ENCODE measurements at places on chromosomes 2 and 18.

GRCh38 chr2:172877826-172878225, 142.2 kb downstream of the RAPGEF4 start:
- no peak for DNase-seq

DNA sequence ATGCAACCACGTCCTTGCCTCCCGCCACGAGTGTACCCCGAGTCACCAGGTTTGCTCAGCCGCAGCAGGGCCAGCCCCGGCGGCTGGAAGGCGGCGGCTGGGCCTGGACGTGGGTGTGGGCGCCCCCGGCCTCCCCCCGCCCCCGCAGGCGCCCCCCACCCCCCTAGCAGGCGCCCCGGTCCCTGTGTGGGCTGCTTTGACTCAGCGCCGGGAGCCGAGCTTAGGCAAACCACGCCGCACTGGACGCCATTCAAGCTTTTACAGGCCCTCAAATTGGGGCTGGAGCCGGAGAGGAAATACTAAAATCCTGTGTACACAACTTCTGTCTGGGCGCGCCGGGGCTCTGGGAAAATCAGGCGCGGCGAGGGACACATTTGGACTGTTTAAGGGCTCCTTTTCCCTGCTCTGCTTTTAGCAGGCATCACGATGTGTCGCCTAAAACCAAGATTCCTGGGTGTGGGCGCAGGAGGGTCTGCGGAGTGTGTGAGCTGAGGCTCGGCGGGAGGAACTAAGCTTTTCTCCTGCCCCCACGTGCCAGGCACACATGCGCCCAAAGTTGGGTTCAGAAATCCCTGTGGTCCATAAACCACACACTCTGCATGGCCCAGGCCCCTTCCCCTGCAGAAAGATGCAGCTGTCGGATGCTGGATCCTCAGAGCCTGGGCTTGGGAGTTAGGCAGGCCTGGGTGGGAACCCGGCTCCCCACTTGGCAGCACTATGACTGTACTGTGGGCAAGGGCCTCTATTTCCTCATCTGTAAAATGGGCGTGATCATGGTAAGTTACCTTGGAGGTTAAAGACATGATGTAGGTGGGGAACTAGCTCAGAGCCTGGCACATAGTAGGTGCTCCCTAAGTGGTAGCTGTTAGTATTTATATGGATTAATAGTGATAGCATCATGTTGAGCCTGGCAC, 57.6 kb downstream of the ATOH8 start:
- no peak for DNase-seq

DNA sequence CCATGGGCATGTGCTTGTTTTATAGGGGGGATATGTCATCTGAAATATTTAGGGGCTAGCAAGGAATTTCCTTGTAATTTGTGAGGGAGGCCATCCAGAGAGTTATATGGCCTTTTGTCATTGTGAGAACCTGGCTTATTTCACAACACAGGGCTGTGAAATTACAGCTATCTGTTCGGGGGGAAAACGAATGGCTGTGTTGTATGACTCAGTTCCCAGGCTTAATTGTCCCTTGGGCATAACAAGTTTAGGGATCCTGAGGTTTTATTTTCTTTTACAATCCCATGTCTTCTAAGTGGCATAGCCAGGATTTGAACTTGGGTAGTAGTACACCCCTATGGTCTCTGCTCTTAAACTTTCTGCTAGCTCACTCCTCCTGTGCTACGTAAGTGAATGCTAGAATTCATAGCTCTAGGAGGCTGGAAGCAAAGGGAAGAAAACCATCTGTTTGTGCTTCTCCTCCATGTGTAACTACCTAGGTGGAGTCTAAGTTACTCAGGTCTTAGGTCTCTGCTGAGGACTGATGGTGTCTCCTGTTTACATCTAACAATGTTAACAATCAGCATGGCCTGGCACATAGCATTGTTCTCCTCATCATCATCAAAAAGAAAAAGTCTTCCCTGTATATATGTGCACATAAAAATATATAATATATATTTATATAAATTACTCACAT, 53.8 kb downstream of the SKA1 start:
- no peak for DNase-seq

DNA sequence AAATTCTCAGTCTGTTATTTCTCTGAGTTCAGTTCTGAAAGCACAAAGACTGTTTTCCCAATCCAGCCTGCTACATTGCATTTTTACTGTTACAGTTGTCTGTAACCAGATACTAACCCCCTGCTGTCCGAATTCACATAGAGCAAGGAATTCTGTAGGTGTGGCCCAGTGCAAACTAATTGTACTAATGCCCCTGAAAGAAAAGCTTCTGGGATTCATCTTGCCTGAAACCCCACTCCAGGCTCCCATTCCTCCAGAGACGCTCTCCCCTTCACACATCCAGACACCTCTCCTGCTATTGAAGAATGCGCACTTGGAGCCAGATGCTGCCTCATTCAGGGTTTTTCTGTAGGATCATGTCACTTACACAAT, 127.0 kb downstream of the TTC32 start:
- no peak for DNase-seq

DNA sequence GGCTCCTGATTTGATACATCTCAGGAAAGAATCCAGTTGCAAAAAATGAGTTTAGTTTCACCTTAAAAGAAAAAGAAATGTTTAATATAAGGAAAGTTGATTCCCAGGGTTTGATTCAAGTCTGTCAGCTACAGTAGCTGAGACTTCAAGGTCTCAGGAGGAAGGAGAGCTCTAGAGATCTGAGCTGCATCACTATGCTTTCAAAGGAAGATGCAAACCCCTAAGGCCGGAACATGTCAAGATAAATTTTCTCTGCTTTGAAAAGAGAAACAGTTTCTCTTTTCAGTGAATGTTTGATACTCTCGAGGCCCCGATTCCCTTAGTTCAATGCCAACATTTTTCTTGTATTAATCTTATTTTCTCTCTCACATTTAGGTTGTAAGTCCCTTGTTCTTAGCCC, 128.6 kb downstream of the RGPD3 start:
- DNase-seq: no peak

GRCh38 chr2:170878505-170878904, 50.5 kb upstream of the GORASP2 start:
- DNase-seq: no peak

DNA sequence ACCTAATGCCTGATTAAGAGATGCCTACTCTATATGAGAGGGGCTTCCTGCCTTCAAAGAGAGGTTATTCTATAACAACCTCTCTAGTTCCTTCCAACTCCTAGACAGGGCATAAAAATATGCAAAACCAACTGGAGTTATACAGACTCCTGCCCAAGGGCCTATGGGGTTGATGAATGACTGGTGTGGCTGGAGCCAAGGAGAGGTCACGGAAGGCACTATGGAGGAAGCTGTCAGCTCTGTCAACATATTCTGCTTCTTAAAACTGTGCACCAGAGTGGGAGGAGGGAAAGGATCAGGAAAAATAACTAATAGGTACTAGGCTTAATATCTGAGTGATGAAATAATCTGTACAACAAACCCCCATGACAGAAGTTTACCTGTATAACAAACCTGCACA, 120.9 kb upstream of the CDC42EP3 start:
- no peak for DNase-seq

GRCh38 chr2:233075141-233075965, 15.2 kb downstream of the INPP5D start:
- DNase-seq: peak; percentile 33

GRCh38 chr2:129699781-129700573, 279.5 kb upstream of the RAB6C start:
- DNase-seq: no peak

Data from AML-193 (cell line).